ENCODE measurements at places on chromosomes 1 and 21.

GRCh38 chr1:223210788-223211120 lies 67.7 kb upstream of the TLR5 start:
- DNase-seq: no peak

- no peak for DNase-seq
Measured at GRCh38 chr21:42317341-42317741, 2.1 kb upstream of the TFF3 start.

DNA sequence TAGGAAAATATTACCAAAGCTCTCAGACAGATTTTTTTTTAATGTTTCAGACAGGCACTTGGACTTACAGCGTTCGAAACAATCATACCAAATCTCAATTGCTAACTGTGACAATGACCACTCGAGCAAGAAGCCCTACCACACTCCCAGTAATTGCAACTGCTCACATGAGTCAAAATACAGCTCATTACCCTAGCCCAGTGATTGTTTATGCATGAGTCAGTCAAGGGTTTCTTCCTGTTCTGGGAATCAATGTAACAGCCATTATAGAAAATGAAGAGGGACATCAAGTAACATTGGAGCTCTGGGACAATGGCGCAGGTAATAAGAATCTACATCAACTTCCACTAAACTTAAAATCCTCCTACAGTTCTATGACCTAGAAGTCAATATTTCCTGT lies 56.1 kb upstream of the SH3GLB1 start:
- DNase-seq: peak; percentile 90

DNA sequence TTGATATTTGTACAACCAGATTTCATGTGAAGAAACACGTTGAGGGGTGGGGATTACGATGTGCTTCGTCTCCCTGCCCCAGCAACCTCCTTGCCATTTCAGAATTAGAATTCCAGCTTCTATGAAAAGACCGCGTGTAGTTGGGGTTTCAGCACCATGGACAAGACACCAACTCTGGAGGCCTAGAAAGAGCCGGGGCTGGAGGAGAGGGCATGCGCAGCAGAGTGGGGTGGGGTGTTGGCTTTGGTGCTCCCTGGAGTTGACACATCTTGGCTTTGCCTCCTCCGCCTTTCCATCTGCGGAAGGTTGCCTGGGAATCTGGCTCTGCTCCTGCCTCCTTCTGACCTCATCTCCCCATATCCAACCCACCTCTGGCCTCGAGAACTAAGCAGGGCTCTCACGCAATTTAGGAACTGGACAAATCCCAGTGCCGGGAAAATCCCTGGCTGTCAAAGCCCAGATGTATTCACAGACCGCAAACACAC lies 11.8 kb downstream of the HTR6 start:
- DNase-seq: peak; percentile 69

DNA sequence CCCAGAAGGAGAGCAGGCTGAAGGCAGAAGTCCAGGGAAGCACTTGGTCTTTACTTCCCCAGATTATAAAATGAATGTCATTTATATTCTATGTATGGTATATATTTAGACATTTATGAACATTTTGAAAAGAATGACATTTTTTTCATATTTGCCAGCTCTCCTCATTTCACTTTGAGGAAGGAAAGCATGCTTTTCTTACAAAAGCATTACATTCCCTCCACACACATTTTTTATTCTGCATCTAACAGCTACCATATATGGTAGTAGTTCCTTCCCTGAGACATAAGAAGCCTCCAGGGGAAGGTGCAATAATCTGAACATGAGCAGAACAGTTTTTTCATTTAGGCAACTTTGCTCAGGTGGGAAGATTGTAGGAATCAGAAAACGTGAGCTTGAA lies 94.0 kb downstream of the LRRC7 start:
- DNase-seq: no peak

DNA sequence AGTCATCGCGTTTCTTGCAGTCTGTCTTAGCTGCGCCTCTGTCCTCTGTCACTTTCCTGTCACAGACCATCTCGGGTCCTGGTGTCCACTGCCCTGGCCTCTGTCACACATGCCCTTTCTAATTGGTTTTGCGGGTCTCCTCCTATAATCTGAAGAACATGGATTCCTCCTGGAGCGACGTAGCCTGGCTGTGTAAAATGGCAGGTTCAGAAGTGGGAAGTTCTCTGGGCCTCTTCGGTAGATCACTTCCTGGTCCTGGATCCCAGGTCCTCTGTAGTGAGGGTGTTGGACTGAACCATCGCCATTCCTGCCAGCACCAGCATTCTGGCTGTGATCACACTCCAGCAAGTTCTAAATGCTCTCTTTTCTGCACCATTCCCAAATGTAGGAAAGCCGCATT lies 857 bp downstream of the FAM3B start:
- no peak for DNase-seq

DNA sequence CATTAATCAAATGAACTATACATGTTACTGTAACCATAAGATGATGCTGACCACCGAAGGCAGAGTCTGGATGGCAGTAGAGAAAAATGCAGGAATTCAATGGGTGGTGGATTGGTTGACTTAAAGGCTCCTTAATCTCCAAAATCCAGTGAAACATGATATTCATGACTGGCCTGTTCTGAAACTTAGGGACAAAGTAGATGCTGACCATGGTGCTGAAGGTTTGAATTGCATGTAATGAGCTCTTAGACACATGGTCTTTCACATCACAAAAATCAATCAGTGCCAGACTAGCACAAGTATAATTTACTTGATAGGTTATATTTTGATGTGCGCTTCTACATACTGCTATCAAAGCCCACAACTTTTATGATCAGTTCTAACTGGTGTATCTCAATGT lies 30.9 kb upstream of the NTMT2 start:
- peak; percentile 35 for DNase-seq

DNA sequence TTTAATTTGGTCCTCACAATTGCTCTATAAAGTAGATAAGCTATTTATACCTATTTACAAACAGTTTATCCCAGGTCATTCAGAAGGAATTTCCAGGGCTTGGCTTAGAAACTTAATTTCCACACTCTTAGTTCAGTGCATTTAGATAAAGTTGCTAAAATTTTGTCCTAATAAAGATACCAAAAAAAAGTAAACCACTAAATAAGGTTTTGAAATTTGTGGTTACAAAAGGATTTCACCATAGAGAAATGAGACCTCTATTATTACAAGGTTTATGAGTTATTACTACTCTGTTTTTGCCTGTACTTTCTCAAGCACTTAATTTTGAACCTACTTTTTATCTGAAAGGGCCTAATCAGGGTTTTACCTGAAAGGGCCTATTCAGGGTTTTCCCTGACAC lies 22.4 kb downstream of the PTPN22 start:
- no peak for DNase-seq

- peak; percentile 52 for DNase-seq
Measured at GRCh38 chr1:208172423-208173145, 71.6 kb downstream of the PLXNA2 start.

- DNase-seq: peak; percentile 29
Measured at GRCh38 chr1:43405219-43405875, 15.6 kb downstream of the SZT2 start.

DNA sequence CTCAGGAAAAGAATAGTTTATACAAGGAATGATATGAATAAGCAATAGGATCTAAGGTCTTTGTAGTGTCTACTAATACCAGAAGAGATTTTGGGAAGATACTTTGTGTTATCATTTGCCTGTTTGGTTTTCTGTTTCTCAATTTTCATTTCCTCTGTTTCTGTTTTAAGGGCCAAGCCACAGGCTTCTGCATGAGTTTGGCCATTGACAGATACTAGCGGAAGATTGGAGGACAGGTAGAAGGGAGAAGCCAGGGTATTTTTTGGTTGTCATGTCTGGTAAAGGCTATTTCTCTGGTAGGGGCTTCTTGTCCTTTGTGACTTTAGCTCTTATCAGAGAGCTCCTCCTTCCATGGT lies 51.4 kb downstream of the HS2ST1 start:
- DNase-seq: no peak

GRCh38 chr1:23825762-23826522 lies 713 bp upstream of the HMGCL start:
- peak; percentile 17 for DNase-seq

- peak; percentile 83 for DNase-seq
Measured at GRCh38 chr21:29105218-29105617, 25.2 kb upstream of the MAP3K7CL start.

- DNase-seq: peak; percentile 98
Measured at GRCh38 chr1:108590957-108591356, 31.1 kb downstream of the EEIG2 start.

DNA sequence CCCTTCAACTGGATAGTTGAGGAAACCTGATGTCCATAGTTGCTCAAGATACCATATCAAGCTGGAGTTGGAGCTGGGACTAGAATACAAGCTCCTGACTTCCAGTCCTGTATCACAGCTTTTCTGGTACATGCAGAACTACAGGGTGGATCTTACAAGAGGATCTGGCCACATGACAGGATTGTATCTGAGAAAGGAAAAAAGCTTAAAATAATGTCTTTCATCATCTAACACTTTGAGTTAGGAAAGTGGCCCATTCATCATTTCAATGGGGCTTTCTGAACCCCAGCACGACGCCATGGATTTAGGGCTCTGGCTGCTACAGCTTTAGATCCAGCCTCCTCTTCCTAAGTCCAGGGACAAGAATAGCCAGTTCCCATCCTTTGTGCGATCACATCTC lies 46.9 kb downstream of the RASSF5 start:
- no peak for DNase-seq

- no peak for DNase-seq
Measured at GRCh38 chr21:14862794-14863720, 201.7 kb downstream of the NRIP1 start.

GRCh38 chr1:192443616-192444015 lies 126.8 kb downstream of the RGS21 start:
- DNase-seq: no peak

GRCh38 chr21:42097274-42097673 lies 26.2 kb downstream of the UMODL1 start:
- DNase-seq: peak; percentile 38
